Activated CD8-positive, alpha-beta memory T cell treated with anti-CD3 and anti-CD28 coated beads, Interleukin-2, amount 50 U/mL, for 4 hours (primary cell): ENCODE measurements at places on chromosomes 6 and 20.

DNA sequence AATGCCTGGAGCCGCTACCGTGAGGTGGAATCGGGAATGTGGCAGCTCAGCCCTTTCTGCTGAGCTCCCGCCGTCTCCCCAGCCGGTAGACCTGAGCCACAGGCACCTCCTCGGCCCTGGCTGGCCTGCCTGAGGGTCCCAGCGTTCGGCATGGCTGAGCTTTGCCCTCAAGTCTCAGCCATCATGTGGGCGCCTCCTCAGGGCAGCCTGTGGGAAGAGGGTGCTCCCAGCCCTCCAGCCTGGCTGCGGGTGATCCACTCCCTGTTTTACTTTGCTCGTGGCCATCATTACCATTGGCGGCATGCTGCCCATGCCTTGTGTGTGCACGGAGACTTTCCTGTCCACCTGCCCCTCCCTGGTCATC lies 329.7 kb downstream of the CDH4 start:
- DNase-seq: no peak

- DNase-seq: no peak
Measured at GRCh38 chr6:13294499-13295069, 33.8 kb downstream of the TBC1D7 start.

DNA sequence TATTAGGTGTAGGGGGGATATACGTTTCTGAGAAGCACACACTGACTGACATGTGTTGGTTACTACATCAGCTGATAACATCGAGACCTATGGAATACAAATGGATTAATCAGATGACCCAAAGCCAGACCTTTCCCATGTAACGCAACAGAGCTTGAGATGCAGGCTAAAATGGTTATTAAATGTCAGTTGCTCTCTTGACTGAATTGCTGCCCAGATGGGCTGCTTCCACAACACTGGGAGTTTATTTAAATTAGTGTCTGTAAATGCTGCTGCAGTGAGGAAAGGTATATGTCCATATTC lies 298.8 kb downstream of the PHACTR1 start:
- no peak for DNase-seq

DNA sequence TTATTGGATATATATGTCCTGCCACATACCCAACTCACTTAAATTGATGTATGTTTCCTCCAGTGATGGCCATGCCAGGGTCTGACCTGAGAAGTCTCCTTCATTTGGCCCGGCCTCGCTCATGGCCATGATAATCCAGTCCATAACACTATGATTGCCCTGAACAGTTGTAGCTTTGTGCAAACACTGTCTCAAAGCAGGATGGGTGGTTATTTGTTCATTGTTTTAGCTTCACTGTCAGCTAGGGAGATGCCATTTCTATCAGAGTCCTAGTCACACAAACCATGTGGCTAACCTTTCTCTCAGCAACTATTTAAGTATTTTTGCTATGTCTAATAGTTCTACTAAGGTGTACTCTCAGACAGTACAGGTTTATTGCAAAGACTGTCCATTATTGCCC lies 47.6 kb upstream of the ZNF337 start:
- DNase-seq: no peak

DNA sequence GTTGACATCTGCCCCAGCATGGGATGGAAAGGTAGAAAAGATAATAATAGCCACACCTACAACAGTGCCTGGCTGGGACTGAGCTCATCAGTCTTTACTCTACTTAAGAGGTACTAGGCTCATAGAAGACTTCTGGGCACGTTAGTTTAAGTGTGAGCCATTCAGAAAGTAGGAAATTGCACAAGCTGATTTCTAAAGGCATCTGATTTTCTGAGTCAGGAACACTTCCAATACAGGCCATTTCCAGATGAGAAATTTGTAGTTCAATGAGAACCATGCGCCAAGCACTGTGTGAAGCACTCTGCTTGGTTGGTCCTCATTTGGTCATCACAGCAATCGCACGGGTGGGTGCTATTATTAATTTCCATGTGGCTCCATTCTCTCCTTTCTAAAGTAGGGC lies 42.3 kb downstream of the MOCS1 start:
- no peak for DNase-seq

DNA sequence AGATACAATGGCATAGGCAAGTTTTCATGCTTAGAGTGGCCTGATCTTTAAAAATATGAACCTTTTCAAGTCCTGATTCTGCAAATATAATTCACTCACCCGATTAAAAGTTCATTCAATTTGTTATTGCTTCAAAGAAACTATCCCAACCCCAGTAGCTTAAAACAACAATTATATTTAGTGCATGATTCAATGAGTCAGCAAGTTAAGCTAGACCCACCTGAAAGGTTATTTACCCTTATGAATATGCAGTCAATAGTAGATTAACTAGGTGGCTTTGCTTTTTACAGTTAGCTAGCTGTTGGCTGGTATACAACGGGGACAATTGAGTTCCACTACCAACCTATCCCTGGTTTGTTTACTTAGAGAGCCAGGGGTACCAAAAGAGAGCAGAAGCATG lies 95.6 kb upstream of the ANKEF1 start:
- no peak for DNase-seq

GRCh38 chr20:2631228-2631627 lies 21.2 kb upstream of the NOP56 start:
- no peak for DNase-seq

- no peak for DNase-seq
Measured at GRCh38 chr6:158356586-158357546, 44.6 kb downstream of the TULP4 start.

DNA sequence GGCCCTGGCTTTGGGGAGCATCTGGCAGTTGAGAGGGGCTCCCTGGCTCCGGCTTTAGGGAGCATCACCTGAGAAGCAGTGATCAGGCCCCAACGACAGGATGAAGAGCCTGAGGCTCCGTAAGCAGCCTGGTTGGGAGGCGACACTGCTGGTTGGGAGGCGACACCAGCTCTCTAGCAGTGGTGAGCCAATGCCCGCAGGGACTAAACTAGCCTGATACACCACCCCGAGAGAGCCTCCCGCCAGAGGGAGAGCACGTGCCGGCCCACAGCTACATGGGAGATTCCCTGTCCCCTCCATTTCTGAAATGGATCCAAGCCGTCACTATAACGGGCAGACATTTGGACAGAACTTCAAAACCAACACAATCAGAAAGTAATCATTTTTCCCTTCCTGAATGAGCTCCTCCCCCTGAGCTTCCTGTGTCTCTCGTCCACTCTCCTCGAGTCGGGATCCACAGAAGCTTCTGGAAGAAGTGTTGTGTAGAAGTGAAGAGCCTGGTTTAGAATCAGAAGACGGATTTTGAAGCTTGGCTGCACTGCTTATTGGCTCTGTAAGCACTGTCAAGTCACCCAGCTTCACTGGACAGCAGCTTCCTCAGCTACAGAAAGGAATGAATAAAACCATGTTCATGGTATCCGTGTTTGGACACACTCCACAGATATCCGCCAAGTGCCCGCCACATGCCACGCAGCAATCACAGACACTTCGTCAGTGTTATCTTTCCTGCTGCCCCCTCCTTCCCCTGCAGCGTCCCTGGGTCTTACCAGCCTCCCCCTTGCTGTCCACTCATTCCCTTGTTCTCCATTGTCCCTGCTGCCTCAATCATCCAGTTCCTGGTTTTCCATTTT lies 199.6 kb downstream of the TTLL2 start:
- DNase-seq: no peak
